ENCODE measurements at places on chromosomes 13 and 19. TPM values are rescaled to one million over a fixed set of nuclear protein-coding genes. Genes with fewer than 3 reads are reported as not detected.

The GAS6 gene
- total RNA-seq, result 220 TPM

The MCEMP1 gene
- not detected for total RNA-seq

The LILRB2 gene
- total RNA-seq, result not detected

The PGLYRP2 gene
- total RNA-seq, result not detected
